ENCODE measurements at places on chromosomes 3 and 15.

DNA sequence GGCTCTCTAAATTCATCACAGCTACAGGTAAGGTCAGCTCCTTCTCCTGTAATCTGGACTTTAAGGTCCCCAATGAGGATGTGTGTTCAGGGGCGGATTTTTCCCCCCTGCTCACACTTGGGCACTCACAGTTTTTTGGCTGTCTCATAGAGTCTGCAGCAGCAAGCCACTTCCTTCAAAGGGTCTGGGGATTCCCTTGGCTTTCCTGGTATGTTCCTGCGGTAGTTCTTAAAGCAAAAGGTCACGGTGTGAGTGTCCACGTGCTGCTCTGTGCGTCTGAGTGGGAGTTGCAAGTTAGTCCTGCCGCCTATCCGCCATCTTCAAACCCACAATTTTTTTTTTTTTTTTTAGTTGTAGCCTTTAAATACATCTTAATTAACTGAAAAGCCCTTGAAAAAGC, 15.4 kb upstream of the CFAP20DC start:
- no peak for DNase-seq

GRCh38 chr15:34109797-34110663, 8.1 kb downstream of the PGBD4 start:
- no peak for DNase-seq

GRCh38 chr3:52110502-52110901, 43.7 kb downstream of the POC1A start:
- DNase-seq = no peak

DNA sequence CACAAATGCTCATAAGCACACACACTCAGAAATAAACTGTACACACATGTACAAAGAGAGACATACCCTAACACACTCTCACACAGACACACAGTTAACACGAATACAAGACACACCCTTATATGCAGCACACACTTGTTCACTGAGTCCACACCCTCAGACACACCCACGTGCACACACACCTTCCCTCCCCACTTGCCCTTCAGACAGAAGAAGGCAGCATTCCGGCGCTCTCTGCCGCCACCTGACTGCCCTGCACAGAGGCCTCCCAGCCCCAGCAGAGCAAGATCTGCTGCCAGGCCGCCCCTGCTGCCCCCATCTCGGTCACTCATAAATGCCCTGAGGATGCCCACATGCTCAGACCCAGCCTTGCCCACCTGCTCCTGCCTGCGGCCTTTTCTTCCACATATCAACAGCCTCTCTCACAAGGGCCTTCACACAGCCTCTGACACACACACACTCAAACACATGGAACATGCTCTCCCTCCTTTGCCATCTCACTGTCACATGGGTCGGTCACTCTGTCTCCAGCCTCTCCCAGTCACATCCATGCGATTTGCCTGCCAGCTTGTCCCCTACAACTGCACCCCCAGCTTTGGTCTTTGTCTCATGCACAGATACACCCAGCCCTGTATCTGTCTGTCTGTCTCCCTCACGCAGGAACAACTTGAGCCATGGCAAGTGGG, 71.1 kb downstream of the EPHB3 start:
- no peak for DNase-seq

DNA sequence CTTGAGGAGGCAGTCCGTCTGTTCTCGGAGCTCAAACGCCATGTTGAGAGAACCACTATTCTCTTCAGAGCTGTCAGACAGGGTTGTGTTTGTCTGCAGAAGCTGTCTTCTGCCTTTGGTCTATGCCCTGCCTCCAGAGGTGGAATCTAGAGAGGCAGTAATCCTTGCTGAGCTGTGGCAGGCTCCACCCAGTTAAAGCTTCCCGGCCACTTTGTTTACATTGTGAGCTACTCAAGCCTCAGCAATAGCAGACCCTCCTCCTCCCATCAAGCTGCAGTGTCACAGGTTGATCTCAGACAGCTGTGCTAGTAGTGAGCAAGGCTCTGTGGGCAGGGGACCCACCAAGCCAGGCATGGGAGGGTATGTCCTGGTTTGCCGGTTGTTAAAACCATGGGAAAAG, 8.9 kb downstream of the OR5AC2 start:
- no peak for DNase-seq

GRCh38 chr3:32782407-32782806, 35.4 kb upstream of the TRIM71 start:
- no peak for DNase-seq

- DNase-seq = no peak
Observed at GRCh38 chr3:42884324-42884723, 8.6 kb upstream of the CYP8B1 start.

DNA sequence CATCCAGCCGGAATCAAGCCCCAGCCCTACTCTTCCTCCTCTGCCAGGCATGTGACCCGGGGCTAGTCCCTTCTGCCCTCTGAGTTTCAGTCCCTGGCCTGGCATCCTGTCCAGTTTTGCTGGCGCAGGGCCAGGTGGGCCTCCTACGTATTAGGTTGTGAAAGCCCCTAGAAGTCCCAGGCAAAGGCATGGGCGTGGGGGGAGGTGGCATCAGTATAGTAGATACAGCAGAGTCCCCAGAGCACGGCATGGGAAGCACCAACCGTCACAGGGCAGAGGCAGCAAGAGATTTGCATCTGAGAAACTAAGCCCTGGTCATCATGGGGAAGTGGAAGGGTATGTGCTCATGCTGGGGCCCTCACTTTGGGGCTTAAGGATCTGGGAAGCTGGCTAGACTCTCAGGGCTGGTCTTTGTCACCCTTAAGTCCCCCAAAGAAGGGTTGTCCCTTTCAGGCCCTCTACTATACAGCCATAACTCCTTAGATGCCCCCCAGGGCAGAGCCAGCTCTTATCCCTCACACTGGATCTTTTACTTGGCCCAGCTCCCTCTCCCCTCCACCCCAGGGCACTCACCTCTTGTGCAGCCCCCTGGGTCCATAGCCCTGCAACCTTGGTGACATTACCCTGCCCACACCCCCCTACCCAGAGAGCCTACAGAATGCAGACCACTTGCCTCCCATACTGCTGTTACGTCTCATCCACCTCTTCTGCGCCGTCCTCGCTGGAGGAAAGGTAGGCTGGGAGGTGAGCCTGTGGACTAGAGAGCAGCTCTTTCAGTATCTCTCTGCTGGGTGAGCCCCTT, 11.3 kb downstream of the NBEAL2 start:
- DNase-seq = no peak

- DNase-seq = no peak
Observed at GRCh38 chr3:9976721-9977709, 9.6 kb downstream of the EMC3 start.

GRCh38 chr3:124783696-124784095, 53.4 kb downstream of the UMPS start:
- DNase-seq = no peak

DNA sequence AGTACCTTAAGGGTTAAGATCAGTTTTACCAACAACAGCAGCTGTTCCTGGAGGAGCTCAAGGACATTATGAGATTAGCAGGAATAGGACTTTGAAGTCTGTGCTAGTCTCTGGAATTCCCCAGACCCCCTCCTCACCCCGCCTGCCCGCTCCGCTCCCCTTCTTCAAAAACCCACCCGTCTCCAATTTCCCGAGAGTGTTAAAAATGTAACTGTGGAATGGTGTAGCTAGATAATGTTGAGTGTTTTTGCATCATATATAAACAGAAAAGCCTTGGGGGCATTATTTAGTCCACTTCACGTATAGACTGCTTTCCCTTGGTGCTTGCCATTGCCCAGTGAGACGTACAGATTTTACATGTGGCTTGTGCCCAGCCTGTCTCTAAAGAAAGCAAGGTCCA, 65.0 kb upstream of the SEMA6D start:
- no peak for DNase-seq

- DNase-seq = no peak
Observed at GRCh38 chr3:112123548-112123947, 9.5 kb downstream of the GCSAM start.

DNA sequence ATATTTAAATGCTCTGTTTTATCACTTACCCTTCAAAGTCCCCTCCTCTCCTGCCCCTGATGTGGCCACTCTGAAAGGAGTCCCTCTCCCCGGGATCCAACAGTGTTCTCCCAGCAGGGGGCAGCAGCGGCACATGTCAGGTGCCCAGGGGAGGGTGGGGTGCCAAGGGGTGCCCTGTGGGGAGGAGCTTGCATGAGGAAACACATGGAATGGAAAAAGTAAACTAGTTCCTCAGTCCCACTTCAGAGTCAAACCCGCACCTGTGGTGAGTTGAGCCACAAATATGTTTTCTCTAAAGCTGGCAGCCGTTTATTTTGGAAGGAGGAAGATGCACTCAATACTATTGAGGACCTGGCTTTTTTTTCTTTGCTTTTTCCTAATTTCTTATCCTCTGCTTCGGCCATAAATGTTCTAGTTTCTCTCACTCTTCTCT, 30.1 kb upstream of the NRROS start:
- DNase-seq = no peak

GRCh38 chr3:38605981-38606380, 43.5 kb downstream of the SCN5A start:
- no peak for DNase-seq

GRCh38 chr3:129460155-129460554, 20.1 kb downstream of the IFT122 start:
- DNase-seq = no peak

- no peak for DNase-seq
Observed at GRCh38 chr15:56038015-56038414, 44.6 kb upstream of the NEDD4 start.

GRCh38 chr3:188797045-188797444, 374.7 kb upstream of the TPRG1 start:
- DNase-seq = no peak

DNA sequence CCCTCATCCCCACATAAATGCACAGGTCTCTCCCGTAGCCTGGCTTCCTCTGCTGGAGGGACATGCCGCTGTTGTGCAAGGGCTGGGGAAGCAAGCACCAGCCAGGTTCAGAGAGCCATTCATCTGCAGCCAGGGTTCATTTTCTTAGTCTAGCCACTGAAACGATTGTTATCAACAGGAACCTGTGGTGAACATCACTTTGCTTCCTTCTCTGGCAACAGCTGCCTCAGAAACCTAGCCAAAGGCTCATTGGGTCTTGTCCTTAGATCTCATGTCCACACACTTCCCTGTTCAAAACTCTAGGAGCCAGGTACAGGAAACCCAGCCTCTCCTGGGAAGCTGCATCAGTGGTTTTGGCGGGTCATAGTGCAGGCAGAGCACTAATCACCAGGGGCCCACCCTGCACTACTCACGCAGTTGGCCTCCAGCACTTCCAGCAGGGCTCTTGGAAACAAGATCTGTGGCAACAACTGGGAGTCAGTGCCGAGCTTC, 47.0 kb downstream of the OXNAD1 start:
- no peak for DNase-seq

- no peak for DNase-seq
Observed at GRCh38 chr15:41020311-41020710, 67.0 kb downstream of the CHAC1 start.

DNA sequence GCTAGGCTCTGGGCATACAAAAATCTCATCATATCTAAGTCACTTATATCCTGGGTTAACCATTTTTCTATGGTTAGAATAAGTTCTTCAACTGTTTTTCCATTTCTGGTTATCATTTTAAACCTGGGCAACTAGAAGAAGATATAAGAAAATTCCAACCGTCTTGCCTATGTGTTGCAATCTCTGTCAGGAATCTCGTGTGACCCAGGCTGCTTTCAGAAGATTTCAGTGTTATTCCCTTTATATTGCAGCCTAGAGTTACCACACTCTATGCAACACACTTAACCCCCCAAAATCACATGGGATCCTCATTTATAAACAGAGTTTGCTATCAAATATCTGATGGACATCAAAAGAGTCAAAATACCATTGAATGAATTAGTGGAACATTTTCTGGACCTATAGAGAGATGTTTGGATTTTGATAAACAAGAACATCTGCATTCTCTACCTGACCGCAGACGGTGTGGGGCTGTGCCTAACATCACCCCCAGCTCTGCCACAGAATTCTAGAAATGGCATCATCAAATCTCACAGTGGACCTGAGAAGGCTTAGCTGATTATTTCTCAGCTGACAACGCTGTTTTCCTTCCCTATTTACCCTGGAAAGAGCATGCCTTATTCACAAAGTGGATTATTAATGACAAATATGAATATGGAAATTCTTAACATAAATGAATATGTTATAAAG, 515.7 kb downstream of the NTRK3 start:
- no peak for DNase-seq

- no peak for DNase-seq
Observed at GRCh38 chr3:184333190-184333589, 4.2 kb upstream of the FAM131A start.

DNA sequence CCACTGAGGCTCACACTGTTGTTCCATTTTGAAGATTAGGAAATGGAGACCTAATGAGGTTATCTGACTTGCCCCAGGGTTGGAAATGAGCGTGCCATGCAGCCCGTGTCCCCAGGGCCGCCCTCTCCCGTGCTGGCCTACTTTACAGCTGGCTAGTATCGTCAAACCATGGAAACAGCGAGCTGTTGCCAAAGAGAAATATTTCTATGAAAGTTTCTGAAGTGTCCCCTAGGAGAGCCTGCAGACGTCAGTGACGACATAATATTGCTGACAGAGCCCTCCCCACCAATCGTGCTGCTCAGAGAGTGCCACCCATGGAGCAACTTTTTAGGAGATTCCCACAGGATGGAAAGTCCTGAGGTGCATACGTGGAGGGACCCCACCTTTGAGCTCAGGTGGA, 11.2 kb upstream of the FAM174B start:
- no peak for DNase-seq

GRCh38 chr15:79179108-79179561, 88.6 kb upstream of the RASGRF1 start:
- no peak for DNase-seq

Data from NCI-H187 treated with DMSO at 0.1 percent for 48 hours (cell line).